ENCODE measurements at places on chromosomes 7 and 10.
A peak's percentile ranks its signal among the peaks of the same experiment; 100 is the strongest.

GRCh38 chr7:47881256-47881655 lies 67.0 kb downstream of the PKD1L1 start:
- DNase-seq = no peak

- no peak for DNase-seq
These were observed 259.1 kb upstream of the MKLN1 start for GRCh38 chr7:131068604-131069021.

DNA sequence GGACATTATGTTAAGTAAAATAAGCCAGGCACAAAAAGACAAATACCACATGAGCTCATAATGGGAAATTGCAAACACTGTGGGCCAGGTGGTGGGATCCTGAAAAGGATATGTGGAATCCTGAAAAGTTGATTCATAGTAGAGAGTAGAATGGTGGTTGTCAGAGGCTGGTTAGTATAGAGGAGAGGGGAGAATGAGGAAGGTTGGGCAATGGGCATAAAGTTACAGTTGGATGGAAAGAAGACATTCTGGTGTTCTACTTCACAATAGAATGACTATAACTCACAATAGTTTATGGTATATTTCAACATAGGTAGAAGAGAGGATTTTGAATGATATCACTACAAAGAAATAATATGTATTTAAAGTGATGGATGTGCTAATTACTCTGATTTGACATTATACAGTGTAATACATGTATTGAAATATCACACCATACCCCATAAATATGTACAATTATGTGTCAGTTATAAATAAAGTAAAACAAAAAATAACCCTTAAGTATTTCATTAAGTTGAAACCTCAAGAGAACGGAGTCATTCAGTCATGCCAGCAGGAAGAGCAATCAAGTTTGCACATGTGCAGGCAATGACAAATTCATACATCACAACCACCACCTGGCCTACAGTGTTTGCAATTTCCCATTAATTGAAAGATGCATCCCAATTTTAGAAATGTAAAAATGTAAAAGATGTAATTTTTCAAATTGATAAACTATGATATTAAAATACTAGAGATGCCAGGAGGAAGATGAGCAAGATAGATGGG lies 156.7 kb downstream of the MAGI2 start:
- DNase-seq = no peak

DNA sequence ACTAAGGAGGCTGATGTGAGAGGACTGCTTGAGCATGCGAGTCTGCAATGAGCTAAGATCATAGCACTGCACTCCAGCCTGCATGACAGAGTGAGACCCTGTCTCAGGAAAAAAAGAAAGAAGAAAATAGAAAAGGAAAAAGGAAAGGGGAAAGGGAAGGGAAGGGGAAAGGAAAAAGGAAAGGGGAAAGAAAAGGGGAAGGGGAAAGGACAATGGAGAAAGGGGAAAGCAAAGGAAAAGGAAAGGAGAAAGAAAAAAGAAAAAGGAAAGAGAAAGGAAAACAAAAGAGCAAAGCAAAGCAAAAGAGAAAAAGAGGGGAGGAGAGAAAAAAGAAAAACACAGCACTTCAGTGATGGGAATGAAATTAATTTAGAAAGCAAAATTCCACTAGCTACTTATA lies 179.3 kb downstream of the SRPK2 start:
- no peak for DNase-seq

- DNase-seq = peak; percentile 26
These were observed 133.4 kb downstream of the MACC1 start for GRCh38 chr7:20083781-20084180.

DNA sequence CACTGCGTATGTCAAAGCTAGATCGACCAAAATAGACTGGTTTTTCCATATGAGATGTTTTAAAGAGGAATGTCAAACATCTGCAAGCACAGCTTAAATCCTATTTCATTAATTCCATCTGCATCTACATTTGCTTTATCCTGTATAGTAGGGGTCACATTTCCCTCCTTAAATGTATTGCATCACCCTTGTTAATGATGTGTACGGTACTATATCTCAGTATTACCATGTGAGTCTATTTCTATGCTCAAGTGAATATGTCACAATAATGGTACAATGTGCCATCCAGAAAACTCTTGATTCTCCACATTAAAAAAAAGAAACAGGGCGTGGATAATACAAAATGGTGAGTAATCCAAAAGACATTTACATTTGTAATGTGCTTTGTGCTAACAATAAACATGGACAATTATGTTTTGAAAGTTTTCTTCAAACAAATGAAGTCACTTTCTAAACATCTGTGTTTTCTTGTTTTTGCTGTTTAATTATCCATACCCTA lies 56.6 kb downstream of the TWIST1 start:
- DNase-seq = no peak

- no peak for DNase-seq
These were observed 3.0 kb downstream of the NOD1 start for GRCh38 chr7:30475580-30475979.

DNA sequence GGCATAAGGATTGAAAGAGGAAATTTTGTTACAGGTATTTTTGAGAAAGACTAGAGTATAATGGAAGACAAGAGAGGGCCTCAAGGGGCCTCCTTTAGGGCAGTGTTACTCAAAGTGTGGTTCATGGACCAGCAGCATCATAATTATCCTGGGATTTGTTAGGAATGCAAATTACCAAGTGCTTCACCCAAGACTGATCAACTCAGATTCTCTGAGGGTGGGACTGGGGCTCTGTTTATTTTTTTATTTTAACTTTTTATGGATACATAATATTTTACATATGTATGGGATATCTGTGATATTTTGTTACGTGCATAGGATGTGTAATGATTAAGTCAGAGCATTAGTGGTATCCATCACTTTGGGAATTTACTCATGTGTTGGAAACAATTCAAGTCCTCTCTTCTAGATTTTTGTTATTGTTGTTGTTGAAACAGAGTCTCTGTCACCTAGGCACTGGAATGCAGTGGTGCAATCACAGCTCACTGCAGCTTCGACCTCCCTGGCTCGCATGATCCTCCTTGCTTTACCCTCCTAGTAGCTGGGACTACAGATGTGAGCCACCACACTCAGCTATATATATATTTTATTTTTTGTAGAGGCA lies 2.2 kb upstream of the KCTD7 start:
- no peak for DNase-seq

GRCh38 chr7:44775383-44776107 lies 20.9 kb upstream of the PPIA start:
- DNase-seq = no peak
